Dermis blood vessel endothelial cell (primary cell): ENCODE measurements at places on chromosomes 3 and 15. TPM values are rescaled to one million over a fixed set of nuclear protein-coding genes. Genes with fewer than 3 reads are reported as not detected.
A peak's percentile ranks its signal among the peaks of the same experiment; 100 is the strongest.

DNA sequence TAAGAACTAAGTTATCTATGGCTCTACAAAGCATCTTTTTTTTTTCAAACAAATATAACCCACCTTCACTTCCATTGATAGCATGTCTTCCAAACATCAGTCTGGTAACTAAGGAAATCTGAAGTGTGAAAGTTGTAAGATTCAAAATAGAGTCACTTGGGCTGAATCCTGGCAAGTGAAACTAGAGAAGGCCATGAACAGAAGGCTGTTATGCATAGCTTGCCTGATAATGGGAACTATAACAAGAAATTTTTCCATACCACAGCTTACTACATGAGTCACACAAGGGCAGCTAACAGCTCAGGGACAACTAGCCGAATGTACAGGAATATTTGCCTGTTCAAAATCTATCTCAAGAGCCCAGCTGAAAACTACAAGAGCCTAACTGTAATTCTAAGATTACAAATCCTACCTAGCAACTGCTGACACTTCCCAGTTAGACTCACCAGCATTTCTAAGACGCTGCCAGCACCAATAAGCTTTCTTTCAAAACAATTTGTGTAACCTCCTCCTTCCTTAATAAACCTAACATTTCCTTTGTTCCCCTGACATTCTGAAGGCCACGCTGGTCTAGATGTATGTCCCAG, 1066.5 kb downstream of the PLOD2 start:
- DNase-seq, result peak; percentile 57

DNA sequence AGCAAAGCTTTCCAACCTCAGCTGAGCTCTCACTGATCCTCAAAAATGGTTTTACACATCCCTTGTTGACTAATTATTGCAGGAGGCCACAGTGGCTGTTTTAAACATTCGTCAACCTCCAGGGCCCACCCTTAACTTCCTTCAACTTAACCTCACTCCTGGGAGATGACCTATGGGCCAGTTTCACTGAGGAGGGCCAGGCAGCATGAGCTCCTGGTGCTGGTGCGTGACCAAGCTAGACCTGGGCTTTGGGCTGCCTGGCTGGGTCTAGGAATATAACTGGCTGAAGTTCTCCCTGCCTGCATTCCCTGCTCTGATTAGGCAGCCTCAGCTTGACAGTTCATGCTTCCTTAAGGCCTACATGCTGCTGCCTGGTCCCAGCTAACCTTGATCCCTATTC, 273.7 kb upstream of the ATP11B start:
- no peak for DNase-seq

DNA sequence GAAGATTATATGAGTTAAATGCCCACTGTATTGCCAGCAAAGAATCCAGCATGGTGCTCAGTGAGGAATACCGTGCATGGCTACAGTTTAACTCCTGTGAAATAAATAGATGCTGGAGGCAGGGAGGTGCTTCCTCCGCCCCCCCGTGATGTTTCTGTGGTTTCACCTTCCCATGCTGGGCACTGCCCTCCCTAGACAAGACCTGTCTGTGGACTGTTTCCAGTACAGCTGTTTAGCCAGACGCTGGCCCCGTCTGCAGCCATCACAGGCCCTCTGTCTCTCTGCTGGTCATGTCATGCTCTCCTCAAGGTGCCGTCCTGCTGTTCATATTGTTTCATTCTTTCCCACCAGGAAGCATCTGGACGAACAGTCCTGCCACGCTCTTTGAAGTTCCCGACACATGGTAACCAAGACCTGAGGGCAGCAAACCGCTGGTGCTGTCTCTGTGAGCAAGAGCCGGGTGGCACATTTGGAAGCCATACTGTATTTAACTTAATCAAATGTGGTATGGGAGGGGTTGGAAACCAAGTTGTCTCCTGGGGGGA, 31.4 kb downstream of the GOLGA8S start:
- peak; percentile 21 for DNase-seq

DNA sequence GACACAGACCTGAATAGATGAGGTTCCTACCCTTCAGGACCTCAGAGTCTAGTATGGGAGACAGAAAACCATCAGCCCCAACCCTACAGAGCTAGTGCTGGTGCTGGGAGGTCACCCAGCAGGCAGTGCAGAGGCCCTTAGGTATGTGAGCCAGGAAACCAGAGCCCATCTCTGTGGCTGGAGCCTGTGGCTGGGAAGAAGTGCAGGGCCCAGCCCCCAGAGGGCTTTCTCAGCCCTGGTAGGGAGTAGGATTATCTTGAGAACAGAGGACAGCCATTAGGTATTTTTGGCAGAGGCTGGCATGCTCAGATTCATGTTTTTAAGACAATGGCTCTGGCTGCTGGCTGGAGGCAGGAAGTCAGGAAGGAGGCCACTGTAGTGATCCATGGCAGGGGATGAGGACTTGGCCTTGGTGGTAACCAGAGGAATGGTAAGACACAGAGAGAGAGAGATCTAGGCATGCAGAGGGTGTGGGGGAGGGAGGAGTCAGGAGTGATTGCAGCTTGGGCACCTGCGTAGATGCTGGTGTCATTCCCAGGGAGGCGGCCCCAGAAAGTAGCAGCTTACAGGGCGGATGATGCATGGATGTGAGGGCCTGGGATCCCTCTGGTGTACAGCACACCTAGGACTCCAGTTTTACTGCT, 220.9 kb upstream of the EIF1B start:
- no peak for DNase-seq

- no peak for DNase-seq
Measured at GRCh38 chr15:80549654-80550053, 145.5 kb upstream of the ABHD17C start.

DNA sequence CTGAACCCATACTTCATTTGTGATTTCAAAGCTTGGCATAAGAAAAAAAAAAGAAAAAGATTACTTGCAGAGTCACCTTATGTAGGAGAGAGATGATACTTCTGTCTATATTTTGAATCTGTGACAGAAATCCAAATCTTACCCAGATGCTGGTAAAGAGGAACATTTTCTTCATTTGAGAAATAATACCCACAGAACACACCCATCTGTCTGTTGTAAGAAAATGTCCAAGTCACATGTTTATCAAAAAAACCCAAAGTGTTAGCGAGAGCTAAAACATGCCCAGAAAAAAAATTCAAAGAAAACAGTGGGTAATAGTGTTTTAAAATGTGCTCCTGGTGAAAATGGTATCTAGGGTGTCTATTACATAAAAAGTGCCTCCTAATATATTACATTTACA, 18.0 kb upstream of the RAP2B start:
- DNase-seq, result no peak

GRCh38 chr3:184953401-184953800, 141.4 kb downstream of the VPS8 start:
- no peak for DNase-seq

DNA sequence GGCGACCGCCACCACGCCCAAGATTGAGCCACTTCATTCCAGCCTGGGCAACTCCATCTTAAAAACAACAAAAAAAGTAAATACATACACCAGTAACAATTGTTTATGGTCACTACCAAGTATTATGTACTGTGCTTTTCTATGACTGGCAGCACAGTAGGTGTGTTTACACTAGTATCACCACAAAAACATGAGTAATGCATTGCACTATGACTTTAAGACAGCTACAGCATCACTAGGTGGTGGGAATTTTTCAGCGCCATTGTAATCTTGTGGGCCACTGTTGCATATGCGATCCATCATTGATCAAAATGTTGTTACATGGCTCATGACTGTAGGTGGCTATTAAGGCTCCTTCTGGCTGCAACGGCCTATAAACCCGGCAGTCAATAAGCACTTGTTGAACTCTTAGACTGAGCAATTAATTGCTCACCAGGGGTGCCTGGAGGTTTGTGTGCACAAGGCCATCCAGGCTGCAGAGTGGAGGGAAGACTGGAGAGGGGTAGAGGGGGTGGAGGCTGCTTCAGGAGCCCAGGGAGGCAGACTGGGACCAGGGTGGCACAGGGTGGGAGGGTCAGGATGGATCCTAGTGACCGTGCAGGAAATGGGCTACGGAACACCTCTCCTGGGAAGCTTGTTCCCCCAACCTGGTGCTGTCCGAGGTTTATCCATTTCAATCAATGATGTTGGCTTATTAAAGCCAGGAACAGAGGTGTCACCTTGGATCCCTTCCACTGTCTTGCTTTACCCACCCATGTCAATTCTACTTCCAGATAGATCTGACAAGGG, 17.9 kb upstream of the COPG1 start:
- DNase-seq, result no peak

DNA sequence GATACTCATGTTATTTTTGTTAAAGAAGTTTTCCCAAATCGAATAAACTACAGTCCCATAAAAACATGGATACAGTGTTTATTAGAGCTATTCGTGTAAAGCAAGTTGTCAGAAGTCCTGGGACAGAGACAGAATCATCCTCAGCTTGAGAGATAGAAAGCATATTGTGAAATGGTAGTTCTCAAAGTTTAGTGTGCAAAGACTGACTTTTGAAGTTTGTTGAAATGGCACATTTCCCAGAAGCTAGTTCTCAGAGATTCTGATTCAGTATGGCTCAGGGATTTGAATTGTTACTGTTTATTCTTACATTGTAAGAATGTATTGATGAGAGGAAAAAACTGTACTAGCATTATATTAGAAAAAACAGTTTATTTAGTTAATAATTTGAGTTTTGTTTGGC, 22.1 kb downstream of the GABRR3 start:
- no peak for DNase-seq

- no peak for DNase-seq
Measured at GRCh38 chr3:146342989-146343388, 92.1 kb upstream of the PLSCR4 start.

- DNase-seq, result peak; percentile 44
Measured at GRCh38 chr3:62019906-62020305, 353.4 kb downstream of the FEZF2 start.

- no peak for DNase-seq
Measured at GRCh38 chr3:184257083-184257915, 4.1 kb downstream of the CAMK2N2 start.

DNA sequence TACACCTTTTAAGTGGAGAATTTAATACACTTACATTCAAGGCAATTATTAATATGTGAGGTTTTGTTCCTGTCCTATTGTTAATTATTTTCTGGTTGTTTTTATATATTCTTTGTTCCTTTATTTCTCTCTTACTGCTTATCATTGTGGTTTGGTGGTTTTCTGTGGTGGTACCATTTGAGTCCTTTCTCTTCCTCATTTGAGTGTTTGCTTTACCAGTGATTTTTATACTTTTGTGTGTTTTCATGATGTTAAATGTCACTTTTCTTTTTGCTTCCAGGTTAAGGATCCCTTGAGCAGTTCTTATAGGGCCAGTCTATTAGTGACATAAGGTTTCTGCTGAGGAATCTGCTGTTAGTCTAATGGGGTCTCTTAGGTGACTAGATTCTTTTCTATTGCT, 116.5 kb downstream of the LRRK1 start:
- DNase-seq, result no peak

GRCh38 chr3:30597131-30597768, 9.2 kb upstream of the TGFBR2 start:
- peak; percentile 78 for DNase-seq

GRCh38 chr3:176661432-176661964, 535.8 kb downstream of the TBL1XR1 start:
- DNase-seq, result no peak

- DNase-seq, result peak; percentile 31
Measured at GRCh38 chr3:101531473-101532086, 18.6 kb upstream of the SENP7 start.

GRCh38 chr3:192277477-192277876, 449.9 kb downstream of the FGF12 start:
- DNase-seq, result no peak

- no peak for DNase-seq
Measured at GRCh38 chr3:125035217-125035616, 20.6 kb downstream of the HEG1 start.

DNA sequence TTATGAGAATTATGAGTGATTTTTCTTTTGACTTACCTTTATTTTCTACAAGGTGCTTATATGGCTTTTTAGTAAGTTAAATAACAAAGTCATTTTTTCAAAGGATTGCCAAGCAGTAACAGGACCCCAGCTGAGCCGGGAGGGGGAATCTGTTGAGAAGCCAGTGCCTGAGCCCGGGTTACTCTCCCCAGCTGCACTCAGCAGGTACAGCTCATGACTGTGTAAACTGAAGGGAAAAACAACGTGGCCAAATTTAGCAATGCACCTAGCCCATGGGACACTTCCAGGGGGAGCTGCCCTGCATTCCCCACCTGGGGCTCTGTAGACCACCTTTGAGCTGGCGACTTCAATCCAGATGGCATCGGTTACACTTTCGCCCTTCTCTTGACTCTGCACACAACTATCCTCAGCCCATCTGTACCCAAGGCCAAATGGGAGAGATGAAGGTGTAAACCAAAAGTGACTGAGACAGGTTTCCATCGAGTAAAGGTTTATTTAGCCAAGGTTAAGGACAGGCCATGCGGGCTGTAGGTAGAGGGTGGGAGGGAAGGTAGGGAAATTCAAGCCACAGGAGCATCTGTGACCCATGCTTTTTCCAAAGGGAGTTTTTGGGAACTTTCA, 18.2 kb upstream of the HCN4 start:
- DNase-seq, result no peak

- peak; percentile 28 for DNase-seq
Measured at GRCh38 chr3:31858439-31858838, 122.6 kb downstream of the OSBPL10 start.

GRIP2 gene
- under 0.01 TPM in 1 of 2 replicates, not detected in the other for total RNA-seq

CHRNA5 gene
- total RNA-seq, result 4.6 and 7.2 TPM in 2 replicates

CCR3 gene
- total RNA-seq, result not detected in 2 replicates

AADACL2 gene
- total RNA-seq, result not detected in 2 replicates

FLNB gene
- total RNA-seq, result 676 and 796 TPM in 2 replicates

BFSP2 gene
- total RNA-seq, result not detected in 2 replicates

SNRPA1 gene
- 13.3 and 22.9 TPM in 2 replicates for total RNA-seq
